ENCODE measurements at places on chromosomes 1 and 21.

- peak; percentile 13 for DNase-seq
Observed at GRCh38 chr1:26811708-26812107, 14.8 kb upstream of the ZDHHC18 start.

GRCh38 chr1:91507328-91507727, 6.7 kb downstream of the CDC7 start:
- DNase-seq = no peak

DNA sequence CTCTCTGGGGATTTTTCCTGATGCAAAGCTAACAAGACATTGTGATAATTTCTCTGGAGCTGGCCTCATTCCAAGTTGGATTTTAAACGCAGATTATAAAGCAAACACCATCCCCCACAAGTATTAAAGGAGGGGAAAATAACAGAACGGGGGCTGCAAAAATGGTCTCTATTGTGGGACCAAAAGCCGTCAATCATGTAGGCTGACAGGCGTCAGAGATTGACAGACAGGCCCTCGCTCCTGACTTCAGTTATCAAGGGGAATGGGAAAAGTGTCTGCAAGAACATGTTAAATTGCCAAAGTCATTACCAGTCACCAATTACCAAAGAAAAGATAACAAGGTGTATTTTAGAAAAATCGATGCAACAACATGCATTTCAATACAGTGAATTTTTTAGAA, 307.4 kb upstream of the POU3F1 start:
- no peak for DNase-seq

DNA sequence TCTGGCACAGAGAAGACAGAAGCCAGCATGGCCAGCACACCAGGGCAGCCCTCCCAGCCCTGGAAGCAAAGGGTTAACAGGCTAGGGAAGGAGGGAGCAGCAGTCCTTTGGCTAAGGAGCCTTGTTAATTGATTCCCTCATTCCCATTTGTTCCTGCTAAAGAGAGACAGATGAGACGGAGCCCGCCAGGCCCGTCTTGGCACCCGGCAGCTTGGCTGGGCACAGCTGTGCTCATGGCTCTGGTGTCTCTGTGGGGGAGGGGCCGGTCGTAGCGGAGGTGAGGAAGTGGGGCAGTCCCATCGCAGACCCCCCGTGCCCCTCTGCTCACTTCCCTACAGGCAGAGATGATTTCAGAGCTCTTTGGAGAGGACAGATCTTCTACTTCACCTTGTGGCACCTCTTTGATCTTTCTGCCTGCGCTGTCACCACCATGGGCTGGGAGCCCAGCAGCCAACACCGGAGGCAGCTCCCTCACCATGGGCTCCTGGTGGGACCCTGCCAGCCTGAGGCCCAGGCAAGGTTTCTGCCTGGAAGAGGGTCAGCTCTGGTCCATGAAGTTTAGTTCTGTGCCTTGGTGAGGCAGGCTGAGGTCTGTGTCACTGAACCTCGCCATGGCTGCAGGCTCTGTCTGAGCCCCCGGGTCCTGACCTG, 38.0 kb downstream of the FOXO6 start:
- no peak for DNase-seq

DNA sequence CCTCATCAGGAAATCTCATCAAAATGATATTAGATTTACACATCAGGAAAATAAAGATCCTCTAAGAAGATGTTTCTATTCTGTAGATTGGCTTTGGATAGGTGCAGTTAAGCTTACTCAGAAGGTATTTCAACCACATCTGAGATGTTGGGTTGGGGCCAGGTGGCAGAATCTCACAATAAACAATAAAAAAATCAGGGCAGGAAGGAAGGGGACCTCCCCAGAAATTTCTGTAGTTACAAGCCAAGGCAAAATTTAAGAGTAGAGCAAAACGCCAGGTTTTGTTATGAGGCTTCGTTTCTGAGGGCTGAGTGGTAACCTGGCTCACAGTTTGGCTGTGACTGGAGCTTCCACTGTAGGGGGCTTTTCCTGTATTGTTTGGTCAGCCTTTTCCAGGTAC, 84.8 kb downstream of the HUNK start:
- DNase-seq = no peak

- DNase-seq = no peak
Observed at GRCh38 chr1:37096523-37096922, 62.2 kb upstream of the GRIK3 start.

DNA sequence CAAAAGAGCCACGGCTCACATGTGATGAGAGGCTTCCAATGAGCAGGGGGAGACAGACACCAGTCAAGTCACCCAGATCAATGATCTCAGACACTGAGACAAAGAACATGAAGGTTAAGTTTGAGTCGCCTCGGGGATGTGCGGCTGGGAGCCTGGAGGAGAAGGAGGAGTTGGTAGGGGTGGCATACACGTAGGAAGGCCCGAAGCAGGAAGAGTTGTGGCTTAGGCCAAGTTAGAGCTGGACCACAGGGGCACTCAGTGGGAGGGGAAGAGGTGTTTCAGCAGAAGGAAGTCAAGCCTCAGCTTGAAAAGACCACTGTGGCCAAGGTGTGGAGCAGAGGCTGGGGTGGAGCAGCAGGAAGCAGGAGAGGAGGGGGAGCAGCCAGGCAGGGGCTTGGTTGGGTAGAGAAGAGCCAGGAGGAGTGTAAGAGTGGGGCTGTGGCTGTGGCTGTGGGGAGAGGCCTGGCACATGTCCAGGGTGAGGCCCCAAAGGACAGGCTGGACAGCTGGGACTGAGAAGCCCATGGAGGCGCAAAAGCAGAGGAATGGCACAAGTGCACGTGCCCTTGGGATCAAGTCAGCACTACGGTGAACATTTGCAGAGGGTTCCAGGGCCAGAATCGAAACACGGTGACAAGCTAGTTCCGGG, 27.6 kb downstream of the CTNNBIP1 start:
- DNase-seq = no peak

GRCh38 chr1:76293831-76294230, 219.3 kb downstream of the ST6GALNAC3 start:
- DNase-seq = no peak

DNA sequence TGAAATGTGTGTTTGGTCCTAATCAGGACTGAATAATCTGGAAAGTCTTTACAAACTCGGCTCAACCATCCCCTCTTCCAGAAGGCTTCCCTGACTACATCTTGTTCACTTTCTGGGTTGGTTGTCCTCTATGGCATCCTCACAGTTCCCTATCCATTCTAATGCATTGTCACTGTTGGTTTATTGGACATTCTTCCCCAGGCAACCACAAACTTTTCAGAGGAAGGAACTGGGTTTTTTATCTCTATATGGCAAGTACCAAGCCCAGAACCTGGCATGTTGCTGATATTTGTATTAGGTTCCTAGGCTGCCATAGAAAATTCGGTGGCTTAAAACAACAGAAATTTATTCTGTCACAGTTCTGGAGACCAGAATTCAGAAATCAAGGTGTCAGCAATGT, 363.5 kb upstream of the ST6GALNAC5 start:
- DNase-seq = no peak

DNA sequence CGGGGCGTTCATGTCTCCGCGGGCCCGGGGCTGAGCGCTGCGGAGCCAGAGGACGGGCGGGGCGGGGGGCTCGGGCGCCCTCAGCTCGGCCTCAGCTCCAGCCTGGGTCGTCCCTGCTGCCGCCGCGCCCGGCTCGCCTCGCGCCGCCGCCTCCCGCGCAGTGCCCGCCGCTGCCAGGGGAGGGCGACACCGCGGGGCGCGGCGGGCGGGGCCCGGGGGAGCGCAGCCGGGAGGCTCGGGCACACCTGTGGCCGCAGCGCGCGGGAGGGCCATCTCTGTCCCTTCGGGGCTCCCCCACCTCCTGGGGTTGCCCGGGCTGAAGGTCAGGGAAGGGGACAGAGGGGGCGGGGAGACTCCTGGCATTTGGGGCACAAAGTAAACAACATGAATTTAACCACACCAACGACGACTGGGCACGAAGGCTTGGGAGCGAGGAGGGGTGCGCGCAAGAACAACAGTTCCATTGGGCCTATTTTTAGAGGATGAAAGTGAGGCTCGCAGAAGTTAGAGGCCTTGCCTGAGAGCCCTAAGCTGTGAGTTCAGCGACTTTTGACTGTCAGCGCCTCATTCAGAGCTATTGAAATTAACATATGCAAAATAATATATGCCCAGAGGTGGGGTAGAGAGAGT, at the start of gene FAM131C:
FAM131C (minus strand) TSS at position 162 of the 630 bp plus-strand sequence. CDS start 209 bp downstream, outside the sequence.
- DNase-seq = no peak

GRCh38 chr1:41629571-41629970, 145.1 kb upstream of the EDN2 start:
- peak; percentile 50 for DNase-seq

- DNase-seq = no peak
Observed at GRCh38 chr1:231508497-231508896, 20.0 kb upstream of the TSNAX start.

- peak; percentile 85 for DNase-seq
Observed at GRCh38 chr1:224632381-224632871, 16.3 kb downstream of the CNIH3 start.

DNA sequence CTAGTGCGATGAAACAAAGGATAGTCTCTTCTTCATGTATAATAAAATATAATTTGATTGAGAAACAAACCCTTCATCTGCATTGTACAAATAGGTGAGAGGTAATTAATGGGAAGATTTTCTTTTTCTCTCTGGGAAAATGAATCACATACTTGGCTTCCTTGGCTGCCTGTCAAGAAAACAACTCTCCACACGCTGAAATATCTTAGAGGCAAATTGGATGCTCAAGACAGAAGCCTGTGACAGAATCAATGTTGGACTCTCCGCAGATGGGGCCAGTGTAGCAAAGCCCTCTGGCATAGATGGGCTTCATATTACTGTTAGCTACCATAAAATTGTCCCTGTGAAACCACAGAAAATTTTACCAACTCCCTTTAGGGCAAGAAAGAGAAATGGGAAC, 186.6 kb downstream of the GRIK1 start:
- no peak for DNase-seq

GRCh38 chr1:24928689-24929397, 1.2 kb downstream of the RUNX3 start:
- no peak for DNase-seq

DNA sequence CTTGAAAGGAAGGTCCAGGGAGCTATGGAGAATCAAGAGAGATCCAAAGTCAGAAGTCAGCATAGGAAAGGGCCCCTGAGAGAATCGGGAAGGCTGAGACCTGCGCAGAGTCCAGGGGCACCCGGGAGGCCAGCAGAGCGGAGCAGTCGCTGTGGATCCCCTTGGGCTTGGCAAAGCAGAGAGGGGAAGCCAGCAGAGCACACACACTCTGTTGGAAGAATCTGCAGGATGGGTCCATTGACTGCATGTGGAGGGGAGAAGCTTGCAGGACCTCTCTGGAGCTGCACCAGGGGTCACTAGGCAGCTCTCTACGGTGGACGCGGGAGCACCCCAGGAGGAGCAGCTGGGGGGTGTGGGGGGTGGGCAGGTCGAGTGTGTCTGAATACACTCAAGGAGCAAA, 6.4 kb downstream of the RIPK4 start:
- no peak for DNase-seq

DNA sequence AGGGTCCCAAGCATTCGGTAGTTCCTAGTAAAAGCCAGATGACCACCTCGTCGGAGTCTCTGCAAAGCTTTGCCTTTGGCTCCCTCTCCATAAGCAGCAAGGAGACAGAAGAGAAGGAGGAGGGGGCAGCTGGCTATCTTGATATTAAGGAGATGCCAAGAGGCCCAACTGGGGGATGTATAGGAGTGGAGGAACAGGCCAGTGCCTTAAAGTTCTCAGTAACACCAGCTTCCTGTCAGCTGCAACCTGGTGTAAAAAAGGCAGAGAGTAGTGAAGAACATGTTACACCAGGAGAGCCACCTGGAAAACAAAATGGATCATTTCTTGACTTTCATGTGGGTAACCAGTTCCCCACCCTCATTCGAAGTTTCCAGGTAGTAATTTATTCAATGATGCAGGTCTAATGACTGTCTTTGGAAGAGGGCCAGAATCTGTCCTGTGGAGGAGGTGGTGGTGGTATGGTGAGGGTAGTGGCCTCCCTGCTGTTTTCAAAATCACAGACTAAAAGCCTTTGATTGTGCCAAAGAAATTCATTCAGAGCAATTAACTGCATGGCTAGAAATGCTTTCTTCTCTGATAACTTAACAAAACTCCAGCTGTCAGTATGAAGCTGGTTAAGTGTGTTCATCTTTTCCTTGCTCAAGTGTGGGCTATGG, 27.3 kb downstream of the TMEM200B start:
- no peak for DNase-seq

- DNase-seq = no peak
Observed at GRCh38 chr1:32399843-32400242, 5.6 kb upstream of the BSDC1 start.

GRCh38 chr1:56447823-56448222, 131.5 kb downstream of the PLPP3 start:
- no peak for DNase-seq

GRCh38 chr21:37202221-37203110, 64.7 kb downstream of the VPS26C start:
- DNase-seq = no peak

DNA sequence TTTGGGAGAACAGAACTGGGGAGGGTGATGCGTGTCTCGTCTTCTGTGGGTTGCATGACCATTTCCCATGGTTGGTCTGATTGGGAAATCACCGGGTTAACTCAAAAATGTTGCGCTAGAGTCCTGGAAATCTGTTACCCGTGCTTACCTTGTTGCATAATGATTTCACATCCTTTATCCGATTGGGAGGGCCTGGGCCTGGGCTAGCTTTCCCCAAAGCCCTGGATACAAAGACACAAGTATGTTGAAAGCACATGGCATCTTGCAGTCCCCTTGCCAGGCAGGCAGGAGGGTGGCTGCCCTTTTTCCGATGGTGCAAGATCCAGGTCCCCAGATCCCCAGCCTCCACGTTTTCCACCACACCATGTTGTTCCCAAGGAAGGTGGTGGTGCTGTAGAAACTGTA, 582 bp downstream of the TRPM2 start:
- no peak for DNase-seq

- no peak for DNase-seq
Observed at GRCh38 chr1:24224086-24224485, 37.0 kb upstream of the IFNLR1 start.

DNA sequence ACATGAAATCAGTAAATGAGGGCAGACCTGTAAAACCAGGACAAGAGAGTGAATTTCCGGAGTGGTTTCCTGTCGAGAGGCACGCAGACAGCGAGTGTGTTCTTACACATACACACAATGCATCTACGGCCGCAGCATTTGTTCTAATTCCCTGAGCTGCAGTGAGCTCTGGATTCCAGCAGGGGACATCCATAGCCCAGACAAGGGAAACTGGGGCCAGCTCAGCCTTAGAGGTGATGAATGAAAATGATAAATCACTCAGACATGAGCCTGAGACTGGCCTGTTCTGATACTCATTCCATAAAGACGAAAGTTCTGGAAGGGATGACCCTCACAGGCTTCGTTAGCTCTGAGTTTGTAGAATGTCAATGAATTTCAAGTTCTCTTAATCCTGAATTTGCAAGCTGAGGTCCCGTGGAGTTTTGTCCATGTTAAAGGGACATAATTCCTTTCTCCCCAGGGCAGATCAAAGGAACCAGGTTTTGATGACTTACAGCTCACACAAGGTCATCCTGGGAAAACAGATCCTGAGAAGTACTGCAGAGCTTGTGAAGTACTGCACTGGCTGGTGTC, 207.9 kb upstream of the C1orf87 start:
- peak; percentile 71 for DNase-seq
